Muscle of leg (tissue), 16 donors: ENCODE measurements at places on chromosomes 2 and 18.

DNA sequence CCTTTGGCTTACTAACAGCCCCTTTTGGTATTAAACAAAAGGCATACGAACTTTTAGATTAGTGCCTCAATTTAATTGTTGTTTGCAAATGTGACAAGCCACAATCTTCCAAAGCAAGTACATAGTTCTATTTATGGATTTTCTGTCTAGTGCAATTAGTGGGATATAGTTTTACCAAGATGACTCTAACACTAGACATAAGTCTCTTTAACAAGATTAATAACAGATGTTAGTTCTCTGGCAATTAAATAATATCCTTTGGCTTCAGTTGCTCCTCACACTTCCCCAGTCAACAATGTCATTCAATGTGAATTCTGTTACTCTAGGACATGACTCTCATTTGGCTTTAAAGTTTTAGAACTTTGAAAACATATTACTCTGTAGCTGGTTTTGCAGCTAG is 16.7 kb upstream of the MC4R start:
- peak; percentile 2 for DNase-seq

DNA sequence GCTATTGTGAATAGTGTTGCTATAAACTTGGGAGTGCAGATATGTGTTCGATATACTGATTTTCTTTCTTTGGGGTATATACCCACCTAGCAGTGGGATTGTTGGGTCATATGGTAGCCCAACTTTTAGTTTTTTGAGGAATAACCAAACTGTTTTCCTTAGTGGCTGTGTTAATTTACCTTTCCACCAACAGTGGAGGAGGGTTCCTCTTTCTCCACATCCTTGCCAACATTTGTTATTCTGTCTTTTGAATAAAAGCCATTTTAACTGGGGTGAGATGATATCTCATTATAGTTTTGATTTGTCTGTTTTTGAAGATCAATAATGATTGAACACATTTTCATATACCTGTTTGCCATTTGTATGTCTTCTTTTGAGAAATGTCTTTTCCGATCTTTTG is 282.0 kb upstream of the SESTD1 start:
- no peak for DNase-seq

- DNase-seq: no peak
Observed at GRCh38 chr18:3283908-3284307, 22.0 kb downstream of the MYL12B start.

DNA sequence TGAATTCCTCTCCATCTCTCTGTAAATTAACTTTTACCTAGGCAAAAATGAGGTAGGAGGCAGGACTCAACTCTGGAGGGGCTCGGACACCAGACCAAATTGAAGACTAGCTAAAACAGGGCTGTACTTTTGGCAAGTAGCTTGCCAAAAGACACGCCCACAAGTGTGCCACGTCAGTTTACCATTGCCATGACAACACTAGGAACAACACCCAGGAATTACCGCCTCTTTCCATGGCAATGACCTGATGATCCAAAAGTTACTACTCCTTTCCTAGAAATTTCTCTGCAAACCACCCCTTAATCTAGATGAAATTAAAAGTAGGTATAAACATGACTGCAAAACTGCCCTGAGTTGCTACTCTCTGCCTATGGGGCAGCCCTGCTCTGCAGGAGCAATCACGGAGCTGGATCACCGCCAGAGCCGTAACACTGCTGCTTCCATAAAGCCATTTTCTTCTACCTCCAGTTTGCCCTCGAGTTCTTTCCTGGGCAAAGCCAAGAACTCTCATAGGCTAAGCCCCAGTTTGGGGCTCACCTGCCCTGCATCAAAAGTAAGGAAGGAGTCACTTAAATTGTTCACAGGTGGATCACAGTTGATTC is 66.0 kb upstream of the FAM136A start:
- DNase-seq: peak; percentile 11

DNA sequence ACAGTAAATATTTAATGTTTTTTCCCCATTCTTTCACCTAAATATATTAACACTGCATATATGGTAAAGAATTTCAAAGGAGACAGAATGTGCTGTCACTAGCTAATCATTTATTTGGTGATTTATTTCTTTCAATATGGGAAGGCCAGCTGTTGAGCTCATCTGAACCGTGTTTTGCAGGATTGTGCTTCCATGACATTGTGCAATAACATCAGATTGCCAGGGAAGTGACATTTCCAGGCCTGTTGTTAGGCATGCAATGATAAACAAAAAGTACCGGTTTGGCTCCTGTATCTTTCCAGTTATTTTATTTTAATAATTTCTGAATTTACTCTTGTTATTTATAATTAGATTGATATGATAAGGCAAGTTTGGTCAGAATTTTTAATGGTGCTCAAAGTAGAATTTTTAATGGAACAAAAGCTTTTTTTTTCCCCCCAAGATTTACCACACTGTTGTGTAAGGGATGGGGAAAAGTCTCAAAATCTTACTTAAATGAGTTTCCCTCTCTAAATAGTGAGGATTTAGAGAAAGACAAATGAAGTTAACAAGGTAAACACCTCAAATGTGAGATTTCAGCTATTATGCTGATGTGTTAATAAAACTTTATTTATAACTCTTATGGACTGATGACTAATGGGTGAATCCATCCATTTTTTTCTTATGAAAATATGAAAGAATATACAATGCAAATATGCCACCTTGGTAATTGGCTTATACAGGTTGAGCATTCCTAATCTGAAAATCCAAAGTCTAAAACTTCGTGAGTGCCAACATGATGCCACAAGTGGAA is 52.7 kb downstream of the MALT1 start:
- no peak for DNase-seq

GRCh38 chr18:78430131-78430758 is 549.4 kb upstream of the SALL3 start:
- no peak for DNase-seq

DNA sequence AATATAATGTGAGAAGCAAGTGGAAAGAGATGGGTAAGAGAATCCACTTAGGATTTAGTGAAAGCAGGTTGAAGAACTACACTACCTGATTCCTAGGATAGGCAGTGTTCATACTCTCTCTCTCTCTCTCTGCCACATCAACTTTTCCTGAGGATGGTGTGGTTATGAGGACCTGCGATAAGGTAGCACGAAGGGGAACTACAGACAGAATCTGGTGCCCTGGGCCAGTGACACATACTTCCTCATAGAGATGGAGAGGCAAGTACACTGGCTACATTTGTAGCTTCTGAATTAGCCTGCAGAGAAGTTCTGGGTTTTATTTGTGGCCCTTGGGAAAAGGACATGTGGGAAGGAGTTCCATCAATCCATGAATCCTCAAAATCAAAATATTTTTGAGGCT is 44.5 kb downstream of the PTH2R start:
- DNase-seq: no peak

DNA sequence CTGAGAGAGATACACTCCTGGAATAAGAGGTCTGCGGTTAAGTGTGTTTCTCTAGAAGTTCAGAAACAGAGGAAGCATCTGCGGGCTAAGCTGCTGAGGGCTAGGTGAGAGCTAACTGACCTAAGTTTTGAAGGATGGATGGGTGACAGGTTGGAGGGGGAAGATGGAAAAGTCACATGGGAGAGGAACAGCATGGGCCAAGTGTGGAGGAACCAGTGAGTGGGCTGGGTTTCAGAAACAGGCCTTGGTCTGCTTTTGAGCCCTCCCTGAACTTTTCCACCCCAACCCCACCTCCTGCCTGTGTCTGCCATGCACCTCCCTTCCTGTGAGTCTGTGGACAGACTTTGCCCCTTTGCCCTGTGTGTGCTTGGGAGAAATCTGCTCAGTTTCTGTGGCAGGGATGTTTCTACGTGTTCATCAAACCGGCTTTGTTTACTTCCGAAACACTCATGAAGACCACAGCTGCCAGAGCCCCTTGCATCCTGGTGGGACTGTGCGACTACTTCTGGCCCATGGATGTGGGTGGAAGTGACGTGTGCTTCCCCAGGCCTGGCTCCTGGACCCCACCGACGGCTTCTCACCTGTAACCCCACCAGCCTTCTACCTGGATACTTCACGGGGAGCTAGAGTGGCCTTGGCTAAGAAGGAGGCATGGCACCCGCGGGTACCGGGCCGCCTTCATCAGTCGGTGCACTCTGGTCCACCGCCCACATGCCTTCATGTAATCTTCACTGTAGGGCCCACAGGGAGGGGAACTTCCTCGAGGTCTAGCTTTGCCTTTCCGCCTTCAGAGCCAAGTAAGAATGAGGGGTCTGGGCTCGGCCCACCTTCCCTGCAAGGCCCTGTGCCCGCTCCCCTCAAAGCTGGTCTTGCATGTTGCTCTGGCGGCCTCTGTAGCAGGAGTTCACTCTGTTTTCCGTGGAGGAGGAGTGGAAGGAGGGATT is 1.4 kb upstream of the HPCAL1 start:
- DNase-seq: no peak

DNA sequence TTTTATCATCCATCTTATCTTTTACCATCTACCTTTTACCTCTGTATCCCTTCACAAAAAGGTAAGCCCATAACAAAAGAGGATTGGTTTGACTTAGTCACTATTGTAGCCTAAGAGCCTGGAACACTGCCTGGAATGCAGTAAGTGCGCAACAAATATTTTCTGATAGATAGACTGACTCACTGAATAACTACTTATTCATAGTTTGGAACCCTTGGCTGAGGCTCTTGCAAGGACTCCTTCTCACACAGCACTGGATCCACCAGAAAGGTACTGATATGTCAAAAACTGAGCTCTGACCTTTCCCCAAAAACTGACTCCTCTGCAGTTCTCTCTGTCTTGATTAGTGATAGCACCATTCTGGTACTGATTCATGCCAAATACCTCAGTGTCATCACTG is 426.7 kb downstream of the SETBP1 start:
- no peak for DNase-seq

GRCh38 chr2:8598295-8599165 is 83.3 kb upstream of the ID2 start:
- no peak for DNase-seq

DNA sequence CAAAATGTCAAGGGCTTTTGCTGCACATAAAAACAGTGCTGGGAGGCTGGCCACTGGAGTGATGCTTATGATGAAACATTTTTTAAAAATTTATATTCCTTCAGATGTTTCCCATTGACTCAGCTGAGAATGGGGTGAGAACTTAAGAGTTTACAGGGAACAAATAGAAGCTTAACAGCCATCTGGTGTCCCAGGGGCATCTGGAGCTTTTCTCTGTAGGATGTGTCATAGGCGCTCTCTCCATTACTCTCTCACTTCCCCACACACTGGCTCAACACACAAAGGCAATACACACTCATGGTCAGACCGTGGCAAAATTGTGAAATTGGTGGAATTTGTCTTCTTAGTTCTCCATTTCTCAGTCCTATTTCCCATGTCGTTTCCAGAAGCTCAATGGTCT is 783.1 kb upstream of the LRRTM1 start:
- DNase-seq: peak; percentile 2

DNA sequence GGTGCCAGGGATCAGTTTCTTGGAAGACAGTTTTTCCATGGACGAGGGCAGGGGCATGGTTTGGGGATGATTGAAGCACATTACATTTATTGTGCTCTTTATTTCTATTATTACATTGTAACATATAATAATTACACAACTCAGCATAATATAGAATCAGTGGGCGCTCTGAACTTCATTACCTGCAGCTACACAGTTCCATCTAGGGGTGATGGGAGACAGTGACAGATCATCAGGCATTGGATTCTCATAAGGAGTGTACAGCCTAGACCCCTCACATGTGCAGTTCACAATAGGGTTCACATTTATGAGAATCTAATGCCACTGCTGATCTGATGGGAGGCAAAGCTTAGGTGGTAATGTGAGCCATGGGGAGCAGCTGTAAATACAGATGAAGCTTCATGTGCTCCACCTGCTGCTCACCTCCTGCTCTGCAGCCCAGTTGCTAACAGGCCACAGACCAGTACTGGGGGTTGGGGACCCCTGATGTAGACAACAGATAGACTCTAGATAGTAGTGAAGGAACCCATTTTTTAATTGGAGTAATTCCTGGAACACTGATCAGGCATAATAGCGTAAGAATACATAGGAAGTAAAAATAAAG is 41.5 kb upstream of the MC4R start:
- DNase-seq: no peak

GRCh38 chr2:55430211-55430975 is 10.7 kb upstream of the CCDC88A start:
- DNase-seq: peak; percentile 63

DNA sequence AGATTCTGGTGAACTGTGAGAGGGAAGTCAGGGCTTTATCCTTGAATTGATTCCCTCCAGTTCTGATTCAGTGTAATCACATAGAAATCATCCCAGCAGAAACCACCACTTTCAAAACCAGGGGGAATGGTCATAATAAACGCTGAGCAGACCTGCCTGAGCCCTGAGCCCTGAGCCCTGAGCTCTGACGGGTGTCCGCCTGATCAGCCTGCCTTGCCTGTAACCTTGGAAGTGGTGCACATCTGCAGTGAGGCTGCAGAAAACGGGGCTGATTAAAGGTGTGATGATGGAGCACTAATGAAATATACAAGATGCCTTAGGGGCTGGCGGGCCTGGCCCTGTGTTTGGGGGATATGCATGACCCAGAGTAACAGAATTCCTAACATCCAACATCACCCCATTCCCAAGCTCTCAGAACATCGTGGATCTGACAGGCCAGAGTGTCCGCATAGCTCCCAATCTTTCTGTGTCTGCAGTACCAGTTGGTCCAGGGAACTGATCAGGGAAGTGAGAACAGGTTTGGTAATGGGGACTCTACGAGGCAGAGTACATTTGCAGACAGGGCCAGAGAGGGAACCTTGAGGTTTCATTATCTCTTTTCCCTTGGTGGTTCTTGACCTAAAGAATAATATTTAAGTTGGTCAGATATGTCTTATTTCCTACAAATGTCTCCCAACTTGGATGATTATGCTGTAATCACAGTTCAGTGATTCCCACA is 37.8 kb downstream of the KCTD18 start:
- DNase-seq: no peak

GRCh38 chr2:42769583-42770287 is 5.8 kb upstream of the OXER1 start:
- peak; percentile 0 for DNase-seq

DNA sequence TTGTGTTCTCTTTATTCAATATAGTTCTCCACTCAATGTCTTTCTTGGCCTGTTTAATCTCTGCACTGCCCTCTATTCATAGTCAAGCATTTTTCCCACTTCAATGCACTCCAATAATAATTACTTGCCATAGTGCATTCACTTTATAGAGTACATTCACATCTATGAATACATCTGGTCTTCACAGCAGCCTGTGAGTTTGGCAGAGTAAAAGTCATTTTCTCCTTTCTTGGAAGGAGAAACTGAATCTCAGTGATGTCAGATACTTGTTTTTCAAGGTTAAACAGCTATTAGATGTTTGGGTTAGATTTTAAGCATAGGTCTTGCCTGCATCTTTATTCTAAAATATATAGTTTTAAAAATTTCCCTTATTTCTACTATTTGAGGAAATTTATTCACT is 373.2 kb downstream of the TRIB2 start:
- peak; percentile 74 for DNase-seq

GRCh38 chr2:134714228-134714627 is 4.6 kb downstream of the TMEM163 start:
- no peak for DNase-seq

GRCh38 chr18:59448546-59448945 is 89.5 kb upstream of the LMAN1 start:
- no peak for DNase-seq

DNA sequence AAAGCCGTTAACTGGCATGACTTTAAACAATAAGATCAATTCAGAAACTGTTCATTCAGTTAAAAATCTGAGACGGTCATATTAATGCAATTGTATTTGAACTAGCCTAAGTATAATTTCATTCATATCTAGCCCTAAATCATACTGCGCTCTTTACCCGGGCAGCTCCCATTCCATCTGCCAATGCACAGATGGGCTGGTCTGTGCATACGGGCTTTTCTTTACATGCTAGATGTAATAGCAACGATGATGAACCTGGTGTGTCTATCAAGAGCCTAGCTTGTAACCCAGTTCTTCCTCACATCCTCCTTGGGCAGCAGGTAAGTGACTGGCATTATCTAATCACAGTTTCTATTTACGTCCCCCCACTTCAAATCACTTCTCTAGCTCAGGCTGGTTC is 631.5 kb upstream of the KLHL29 start:
- DNase-seq: no peak
